ENCODE measurements at places on chromosomes 13 and 19.

DNA sequence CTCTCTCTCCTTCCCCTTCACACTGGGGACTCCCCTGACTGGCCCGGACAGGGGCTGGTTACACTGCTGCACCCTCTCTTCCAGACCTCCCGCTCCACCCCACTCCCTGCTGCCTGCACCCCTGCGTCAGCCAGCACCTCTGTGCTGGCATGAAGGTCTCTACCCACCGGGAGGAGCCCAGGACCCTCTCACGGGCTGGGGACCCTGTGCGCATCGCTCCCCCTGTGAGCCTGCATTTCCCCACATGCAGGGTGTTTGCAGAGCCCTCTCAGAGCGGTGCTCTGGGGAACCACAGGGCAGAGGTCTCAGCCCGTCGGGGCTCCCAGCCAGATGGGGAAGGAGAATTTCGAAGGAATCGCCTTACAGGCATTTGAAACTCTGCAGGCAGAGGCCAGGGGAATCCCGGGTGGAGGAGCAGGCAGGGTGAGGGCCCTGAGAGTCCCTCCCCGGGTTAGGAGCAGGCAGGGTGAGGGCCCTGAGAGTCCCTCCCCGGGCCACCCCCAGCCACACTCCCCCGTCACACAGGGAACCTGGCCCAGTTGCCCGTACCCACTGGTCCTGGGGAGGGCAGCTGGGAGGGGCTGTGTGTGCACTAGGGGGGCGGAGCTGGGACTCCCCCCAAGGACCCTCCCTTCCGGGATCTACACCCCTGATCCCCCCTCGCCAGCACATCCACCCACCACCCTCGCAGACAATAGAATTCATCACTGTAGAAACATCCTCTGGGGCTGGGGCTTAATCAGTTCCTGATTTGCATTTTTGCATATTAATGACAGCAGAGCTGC, 16.3 kb upstream of the TCF3 start:
- no peak for DNase-seq

GRCh38 chr13:60759499-60759898, 362.5 kb downstream of the TDRD3 start:
- peak; percentile 95 for DNase-seq

DNA sequence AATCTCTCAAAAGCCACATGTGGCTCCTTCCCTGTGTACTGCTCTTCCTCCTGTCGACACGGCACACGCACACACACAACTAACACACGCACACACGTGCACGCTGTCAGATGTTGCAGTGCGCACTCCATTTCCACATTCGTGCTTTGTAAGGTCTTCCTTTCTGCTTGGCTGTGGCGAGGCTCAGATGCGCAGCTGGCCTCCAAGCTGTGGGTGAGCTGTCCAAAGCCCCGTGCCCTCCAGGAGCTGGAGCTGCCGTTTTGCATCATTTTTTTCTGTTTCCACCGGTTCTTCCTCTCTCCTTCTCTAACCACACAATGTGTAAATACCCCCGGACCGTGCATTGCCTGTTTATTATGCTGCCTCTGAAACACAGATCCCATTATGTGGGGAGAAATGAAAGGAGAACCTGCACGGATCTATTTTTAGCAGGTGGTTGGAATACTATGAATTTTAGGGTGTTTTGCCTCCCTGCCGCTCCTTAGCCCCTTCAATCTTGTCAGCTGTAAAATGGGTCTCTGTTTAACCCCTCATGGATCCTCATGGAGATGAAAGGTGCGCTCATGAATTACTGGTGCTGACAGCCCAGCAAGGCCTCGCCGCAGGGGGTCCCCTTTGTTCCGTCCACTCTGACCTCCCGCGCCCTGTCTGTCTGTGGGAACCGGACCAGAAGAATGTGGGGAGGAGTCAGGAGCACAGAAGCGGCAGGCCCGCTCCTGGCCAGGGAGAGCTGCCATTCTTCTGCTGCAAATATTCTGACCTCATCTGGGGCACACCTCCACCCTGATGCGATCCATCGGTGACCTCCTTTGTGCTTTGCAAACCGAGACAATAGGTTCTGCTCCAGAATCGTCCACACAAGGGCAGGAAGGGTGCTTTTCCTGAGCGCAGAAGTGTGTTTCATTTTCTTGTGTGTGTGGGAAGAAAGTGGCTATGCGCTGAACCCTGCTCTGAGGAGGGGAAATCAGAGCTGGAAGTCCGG, 137.7 kb downstream of the SOX1 start:
- no peak for DNase-seq

GRCh38 chr13:111518161-111518792, 197.8 kb downstream of the TEX29 start:
- no peak for DNase-seq

DNA sequence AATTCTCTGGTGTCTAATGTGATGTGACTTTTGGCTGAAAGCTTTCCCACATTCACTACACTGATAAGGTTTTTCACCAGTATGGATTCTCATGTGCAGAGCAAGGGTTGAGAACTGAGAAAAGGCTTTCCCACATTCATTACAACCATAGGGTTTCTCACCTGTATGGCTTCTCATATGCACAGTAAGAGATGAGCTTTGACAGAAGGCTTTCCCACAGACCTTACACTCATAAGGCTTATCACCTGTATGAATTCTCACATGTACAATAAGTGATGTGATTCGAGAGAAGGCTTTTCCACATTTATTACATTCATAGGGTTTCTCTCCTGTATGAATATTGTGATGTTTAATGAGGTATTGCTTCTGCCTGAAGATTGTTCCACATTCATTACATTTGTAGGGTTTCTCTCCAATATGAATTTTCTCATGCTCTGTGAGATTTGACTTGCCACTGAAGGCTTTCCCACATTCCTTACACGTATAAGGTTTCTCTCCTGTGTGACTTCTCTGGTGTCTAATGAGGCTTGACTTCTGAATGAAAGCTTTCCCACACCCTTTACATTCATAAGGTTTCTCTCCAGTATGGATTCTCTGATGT, 14.0 kb downstream of the ZNF260 start:
- DNase-seq = no peak

DNA sequence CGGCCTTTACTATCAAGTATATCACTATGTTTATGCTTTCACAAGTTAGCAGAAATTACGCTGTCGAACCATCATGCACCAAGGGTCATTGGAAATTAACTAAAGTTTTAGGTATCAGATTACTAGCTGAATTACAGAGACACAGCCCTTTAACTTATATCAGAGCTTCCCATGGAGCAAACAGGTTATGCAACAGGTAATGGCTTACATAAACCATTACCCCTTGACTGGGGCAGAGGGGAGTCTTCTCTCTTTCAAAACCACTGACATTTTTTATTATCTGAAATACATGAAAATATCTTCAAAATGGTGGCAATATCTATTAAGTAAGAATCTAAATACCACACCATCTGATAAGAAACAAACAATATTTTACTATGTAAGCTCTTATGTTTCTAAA, 1692.9 kb upstream of the SLC10A2 start:
- no peak for DNase-seq

- DNase-seq = no peak
Observed at GRCh38 chr13:46962281-46962941, 65.6 kb upstream of the HTR2A start.

- no peak for DNase-seq
Observed at GRCh38 chr19:1166872-1167573, 7.0 kb downstream of the SBNO2 start.

- DNase-seq = no peak
Observed at GRCh38 chr19:36256064-36256463, 41.2 kb downstream of the ZNF146 start.

DNA sequence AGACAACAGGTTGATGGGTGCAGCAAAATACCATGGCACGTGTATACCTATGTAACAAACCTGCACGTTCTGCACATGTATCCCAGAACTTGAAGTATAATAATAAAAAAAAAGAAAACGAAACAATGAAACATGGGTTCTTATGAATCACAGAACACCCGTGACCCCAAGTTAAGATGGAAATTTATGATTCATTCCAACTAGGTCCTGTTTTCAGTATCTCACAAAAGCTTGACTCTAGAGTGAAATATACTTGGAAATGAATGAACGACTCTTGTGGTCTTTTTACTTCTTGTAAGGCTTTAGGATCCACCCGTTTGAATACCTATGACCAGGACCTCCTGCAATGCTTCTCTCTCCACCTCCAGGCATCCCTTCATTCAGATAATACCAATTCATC, 3.5 kb upstream of the LILRB4 start:
- no peak for DNase-seq

- no peak for DNase-seq
Observed at GRCh38 chr13:32272021-32272683, 43.0 kb downstream of the ZAR1L start.

- no peak for DNase-seq
Observed at GRCh38 chr19:48258350-48258749, 2.6 kb upstream of the CARD8 start.

DNA sequence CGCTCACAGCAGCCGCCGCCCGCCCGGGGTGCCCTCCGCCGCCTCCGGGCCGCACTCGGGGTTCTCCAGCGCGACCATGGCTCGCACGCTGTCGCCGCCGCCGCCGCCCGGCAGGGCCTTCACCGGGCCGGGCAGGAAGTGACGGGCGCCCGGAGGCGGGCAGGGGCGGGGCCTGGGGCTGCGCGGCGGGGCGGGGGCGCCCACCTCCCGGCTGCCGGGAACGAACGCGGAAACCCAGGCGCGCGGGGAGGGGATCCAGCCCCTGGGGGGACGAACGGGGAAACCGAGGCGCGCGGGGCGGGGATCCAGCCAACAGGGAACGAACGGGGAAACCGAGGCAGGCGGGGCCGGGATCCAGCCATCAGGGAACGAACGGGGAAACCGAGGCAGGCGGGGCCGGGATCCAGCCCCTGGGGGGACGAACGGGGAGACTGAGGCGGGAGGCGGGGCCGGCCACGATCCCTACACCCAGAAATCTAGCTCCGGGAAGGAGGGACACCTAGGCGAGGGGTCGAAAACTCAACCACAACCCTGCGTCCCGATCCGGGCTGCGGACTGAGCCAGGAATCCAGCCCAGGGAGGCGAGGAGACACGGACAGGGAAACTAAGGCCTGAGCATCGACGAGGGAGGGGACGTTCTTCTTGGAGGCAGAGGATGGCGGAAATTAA, at the start of gene R3HDM4:
R3HDM4 (minus strand) TSS at position 140 of the 669 bp plus-strand sequence; CDS start at position 78, 62 bp downstream.
- no peak for DNase-seq

GRCh38 chr13:97535614-97536013, 101.6 kb downstream of the RAP2A start:
- no peak for DNase-seq

DNA sequence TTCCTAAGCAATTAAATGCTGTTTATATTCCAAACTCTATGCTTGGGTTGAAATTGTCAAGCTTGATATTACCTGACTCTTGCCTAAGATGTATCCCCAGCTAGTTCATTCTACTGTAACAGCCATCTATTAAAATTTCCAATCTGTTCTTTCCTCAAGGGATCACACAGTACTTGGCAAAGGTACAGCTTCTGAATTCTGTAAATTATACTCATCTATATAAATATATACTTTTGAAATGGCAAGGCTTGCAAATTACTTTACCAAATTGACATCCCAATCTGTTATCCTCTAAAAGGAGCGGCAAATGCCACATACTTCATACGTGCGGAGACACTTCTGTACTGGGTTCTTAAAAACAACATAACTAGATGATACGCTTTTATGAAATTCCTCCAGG, 330.2 kb downstream of the DNAJC15 start:
- no peak for DNase-seq

DNA sequence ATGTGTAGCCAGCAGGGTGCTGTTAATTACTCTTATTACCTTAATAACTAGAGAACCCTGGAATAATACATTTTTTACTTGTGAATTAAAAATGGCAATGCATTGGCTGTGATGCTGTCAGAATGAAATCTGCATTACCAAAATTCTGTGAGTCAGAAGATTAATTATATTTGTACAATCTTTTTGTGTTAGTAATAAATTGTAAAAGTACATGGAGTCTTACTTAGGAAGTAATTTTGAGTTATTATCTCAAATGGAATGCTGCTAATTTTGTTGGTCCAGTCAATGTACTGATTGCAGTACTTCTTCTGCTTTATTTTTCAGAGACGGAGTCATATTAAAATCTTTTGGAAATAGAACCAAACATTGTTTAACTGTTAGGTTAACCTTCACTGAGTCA, 152.0 kb upstream of the SLC10A2 start:
- DNase-seq = no peak

- DNase-seq = no peak
Observed at GRCh38 chr19:16325641-16326400, 1.2 kb downstream of the KLF2 start.

- DNase-seq = no peak
Observed at GRCh38 chr13:76672420-76672819, 213.8 kb downstream of the KCTD12 start.

GRCh38 chr13:113452466-113452865, 822 bp downstream of the ADPRHL1 start:
- DNase-seq = no peak

DNA sequence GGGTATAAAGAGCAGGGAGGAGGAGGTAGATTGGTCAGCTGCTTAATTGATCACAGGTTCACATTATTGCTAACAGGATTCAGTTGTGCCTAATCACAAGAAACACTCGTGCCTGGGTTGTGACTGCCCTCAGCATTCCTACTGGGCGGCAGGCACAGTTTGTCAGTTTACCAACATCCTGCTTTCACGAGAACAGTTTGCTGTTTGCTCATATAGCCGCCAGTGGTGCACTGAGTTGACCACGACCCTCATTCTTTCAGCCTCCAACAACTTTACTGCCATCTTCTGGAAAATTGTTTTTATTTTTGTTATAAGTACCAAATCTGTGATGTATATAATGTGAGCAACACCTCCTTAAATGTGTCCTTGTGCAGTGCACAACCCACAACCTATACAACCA, 16.2 kb upstream of the IFT88 start:
- no peak for DNase-seq

DNA sequence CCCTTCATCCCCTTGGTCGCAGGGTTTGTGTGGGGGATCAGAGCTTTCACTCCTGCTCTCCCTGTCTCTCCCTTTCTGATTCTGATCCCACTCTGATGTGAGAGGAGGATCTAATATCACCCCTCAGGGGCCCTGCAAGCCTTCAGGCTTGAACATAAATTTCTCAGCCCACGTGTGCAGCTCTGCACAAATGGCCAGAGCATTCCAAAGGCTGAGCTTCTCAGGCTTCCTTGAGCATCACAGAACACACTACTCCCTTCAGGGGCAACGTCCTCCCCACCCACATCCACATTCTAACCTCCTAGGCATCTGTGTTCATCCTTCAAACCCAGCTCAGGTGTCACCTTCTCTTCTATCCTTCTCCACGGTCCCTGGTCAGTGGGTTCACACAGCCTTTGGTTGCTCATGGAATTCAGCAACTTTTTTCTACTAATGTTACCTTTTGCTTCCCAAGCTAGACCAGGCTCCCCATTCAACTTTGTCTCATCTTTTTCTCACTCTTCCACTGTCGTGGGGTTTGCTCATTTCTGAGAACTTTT, 24.4 kb upstream of the DOCK9 start:
- no peak for DNase-seq

Data from CMK (cell line).